Stomach (tissue), 19 donors: ENCODE measurements at places on chromosomes 7 and 10. TPM values are rescaled to one million over a fixed set of nuclear protein-coding genes. Genes with fewer than 3 reads are reported as not detected.
A peak's percentile ranks its signal among the peaks of the same experiment; 100 is the strongest.

The DYNC1I1 gene
- total RNA-seq: 5.5 TPM

The KCNH2 gene
- 5.9 TPM for total RNA-seq

The NAT16 gene
- total RNA-seq: not detected

The SFMBT2 gene
- total RNA-seq: 1.2 TPM

The RGS10 gene
- total RNA-seq: 12.3 TPM

The PNLIPRP2 gene
- not detected for total RNA-seq

The PNLIPRP1 gene
- total RNA-seq: not detected

The FAM241B gene
- total RNA-seq: not detected

The NSMCE4A gene
- total RNA-seq: 125 TPM

The OR6V1 gene
- not detected for total RNA-seq

The ASB13 gene
- total RNA-seq: 15.6 TPM

The CREB5 gene
- 0.89 TPM for total RNA-seq

- DNase-seq: no peak
Measured at GRCh38 chr10:90862908-90863514, 5.2 kb upstream of the HTR7 start.

GRCh38 chr10:80619036-80619435 lies 81.3 kb downstream of the SH2D4B start:
- DNase-seq: no peak

- no peak for DNase-seq
Measured at GRCh38 chr7:151707757-151708156, 169.2 kb downstream of the PRKAG2 start.

DNA sequence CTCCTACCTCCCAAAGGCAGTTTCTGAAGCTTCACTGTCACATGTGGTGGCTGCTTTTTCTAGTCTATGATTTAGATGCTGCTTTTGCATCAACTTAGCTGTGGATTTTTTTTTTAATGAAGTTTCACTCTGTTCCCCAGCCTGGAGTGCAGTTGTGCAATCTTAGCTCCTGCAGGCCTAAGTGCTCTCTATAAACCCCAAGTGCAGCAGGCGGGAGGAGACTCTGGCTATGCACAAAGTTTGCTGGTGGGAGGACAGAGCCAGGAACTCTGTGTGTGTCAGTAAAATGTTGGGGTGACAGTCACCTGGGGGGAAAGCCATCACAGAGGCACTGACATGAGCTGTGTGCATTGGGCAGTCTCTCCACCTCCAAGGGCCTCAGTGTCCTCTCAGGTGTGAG lies 138.8 kb upstream of the FAM20C start:
- DNase-seq: no peak

GRCh38 chr10:68362590-68362989 lies 29.9 kb upstream of the PBLD start:
- no peak for DNase-seq

DNA sequence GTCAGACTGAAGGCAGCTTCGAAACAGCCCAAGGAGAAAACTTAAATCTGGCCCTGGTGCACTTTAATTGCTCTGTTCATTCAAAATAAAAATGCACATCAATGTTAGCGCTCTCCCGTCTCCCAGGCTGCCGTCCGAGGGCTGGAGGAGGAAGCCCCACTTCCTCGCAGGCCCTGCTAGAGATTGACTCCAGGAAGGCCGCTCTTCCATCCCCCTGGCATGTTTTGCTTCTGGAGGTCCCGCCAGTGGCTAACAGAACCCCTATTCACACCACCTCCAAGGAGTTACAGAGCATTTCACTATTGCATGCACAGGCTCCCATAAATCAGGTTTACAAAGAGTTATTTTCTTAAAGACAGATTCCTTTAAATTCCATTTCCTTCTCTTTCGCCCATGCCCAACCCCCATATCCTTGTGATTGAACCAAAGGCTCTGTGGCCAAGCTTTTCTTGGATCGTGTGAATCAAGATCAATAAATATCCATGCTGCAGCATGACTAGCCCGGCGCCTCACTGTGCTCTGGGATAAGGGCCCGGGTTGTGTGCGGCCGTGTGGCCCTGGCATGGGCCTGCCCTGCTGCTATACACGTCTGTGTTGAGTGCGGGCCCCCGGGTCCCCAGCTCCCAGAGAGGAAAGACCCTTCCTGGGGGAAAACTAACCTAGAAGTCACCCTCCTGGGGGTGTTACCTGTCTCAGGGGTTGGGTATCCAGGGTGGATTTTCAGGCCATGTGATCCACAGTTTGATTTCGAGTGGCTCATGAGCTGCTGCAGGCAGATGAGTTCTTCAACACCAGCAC lies 118.7 kb upstream of the GDF10 start:
- no peak for DNase-seq

- no peak for DNase-seq
Measured at GRCh38 chr7:26388256-26388655, 96.6 kb downstream of the SNX10 start.

DNA sequence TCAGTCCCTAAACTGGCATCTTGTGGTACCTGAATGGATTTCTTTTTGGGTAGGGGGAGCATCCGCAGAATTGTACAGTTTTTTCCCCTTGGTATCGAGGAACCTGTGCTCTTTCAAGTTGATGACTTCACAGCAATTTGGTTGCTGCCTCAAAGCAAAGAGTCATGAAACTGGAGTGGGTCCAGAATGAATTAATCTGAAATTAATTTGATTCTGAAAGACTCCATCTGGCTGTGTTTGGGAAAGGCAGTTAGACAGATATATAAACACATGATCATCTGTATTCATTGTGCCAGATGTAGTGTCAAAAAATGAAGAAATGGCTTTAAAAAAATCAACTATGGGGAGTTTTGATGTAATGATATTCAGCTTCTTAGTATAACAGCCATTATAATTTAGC lies 136.1 kb downstream of the CELF2 start:
- no peak for DNase-seq

- DNase-seq: peak; percentile 67
Measured at GRCh38 chr10:86968271-86968993, at the start of gene ADIRF. Gene ADIRF, plus strand, starts transcription at chr10:86968482. Its CDS starts 63 bp downstream, at chr10:86968545.

- DNase-seq: peak; percentile 88
Measured at GRCh38 chr7:140810830-140811556, 113.7 kb downstream of the BRAF start.

GRCh38 chr7:14336256-14336655 lies 346.8 kb upstream of the ETV1 start:
- DNase-seq: no peak

DNA sequence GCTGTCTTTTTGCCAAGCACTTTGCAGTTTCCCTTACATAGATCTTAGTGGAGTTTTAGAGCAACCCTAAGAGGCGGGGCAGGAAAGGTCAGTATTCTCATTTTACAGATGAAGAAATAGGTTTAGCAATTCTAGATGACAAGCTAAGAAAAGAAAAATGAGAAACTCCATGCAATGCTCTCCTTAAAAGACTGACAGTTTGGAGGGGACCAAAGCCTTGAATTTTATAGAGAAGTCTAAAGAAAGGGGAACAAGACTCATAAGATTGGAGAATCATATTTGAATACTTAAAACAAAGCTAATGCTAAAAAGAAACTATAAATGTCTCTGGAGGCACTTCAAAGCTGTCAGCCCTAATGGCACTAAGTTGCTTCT lies 19.6 kb downstream of the CEP55 start:
- DNase-seq: no peak

DNA sequence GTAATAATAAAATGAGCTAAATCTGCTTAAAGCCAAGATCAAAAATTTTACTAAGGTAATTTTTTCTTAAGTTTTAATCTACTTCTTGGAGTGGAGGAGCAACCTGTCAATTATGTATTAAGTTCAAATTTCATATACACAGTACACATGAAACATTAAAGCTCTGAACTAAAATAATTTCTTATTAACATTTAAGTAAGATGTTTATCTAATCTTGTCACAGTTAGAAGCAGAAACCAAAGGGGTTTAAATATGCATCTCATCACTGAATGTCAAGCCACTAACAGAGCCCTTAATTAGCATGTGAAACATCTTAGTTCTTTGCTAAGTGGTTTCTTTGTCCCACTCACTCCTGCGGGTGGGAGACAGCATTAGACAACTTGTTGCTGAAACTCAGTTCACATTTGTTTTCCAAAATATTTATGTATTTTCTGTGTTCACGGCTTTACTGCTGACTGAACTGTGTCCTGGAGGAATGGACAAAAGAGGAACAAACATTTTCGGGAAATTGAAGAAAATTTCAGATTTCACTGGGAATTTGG lies 130.9 kb upstream of the MBL2 start:
- no peak for DNase-seq

DNA sequence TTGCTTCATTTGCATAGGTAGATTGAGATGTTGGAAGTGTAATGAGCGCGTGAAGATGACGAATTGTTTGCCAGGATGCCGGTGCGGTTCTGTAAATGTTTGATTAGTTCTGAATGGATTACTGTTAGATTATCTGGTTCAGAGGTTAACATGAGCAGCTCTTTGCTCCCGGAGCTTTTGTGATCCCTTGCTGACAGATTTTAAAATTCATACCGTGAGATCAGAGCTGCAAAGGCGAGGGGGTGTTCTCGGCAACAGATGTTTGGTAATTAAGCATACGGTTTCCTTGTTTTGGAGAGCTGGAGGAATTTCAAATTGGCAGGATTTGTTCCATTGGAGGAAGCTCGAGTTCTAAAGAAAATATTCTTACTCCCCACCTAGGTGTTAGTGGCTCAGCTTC lies 237.8 kb upstream of the GPR26 start:
- DNase-seq: peak; percentile 30

- DNase-seq: no peak
Measured at GRCh38 chr7:68407460-68407859, 1190.8 kb upstream of the AUTS2 start.

DNA sequence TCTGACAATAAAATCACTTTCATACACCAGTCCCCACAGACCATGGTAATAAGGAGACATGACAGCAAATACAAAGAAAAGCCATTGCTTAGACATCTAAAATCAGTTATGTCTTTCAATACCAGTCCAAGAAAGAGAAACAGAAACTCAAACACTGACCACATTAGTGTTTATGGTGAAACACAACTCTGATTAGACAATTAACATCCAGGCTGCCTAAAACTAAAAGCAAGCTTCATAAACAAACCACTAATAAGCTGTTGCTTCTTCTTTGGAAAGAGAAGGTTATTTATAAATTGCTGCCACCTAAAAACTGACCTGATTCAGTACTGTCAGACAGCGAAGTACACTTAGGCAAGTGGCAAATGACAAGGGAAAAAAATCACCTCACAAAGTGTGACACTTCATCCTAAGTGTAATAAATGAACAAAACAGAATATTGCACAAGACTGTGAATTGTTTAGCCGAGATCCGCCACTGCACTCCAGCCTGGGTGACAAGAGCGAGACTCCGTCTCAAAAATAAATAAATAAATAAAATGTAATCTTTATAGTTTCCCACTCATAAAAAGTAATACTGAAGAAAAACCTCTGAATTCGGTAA lies 277.4 kb downstream of the PARD3 start:
- DNase-seq: no peak

DNA sequence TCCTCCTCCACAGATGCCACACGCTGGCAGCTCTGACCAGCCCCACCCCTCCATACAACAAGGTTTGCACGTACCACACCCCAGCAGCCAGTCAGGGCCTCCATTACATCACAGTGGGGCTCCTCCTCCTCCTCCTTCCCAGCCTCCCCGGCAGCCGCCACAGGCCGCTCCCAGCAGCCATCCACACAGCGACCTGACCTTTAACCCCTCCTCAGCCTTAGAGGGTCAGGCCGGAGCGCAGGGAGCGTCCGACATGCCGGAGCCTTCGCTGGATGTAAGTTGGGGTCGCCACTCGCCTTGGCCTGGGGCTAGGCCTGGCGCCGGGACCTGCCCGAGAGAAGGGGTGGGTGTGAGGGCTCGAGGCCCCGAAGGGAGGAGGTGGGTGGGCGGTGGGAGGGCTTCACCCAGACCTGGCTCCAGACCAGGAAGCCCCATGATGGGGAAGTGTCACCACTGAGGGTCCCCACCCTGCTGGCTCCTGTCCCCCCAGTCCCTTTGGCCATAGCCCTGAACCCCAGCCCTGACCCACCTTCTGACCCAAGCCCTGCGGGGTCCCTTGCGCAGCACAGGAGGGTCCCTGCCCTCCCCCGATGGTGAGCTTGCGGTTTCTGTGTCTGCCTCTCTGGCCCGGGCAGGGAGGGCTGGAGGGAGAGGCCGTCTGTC lies 36.2 kb upstream of the PPIF start:
- DNase-seq: peak; percentile 82

DNA sequence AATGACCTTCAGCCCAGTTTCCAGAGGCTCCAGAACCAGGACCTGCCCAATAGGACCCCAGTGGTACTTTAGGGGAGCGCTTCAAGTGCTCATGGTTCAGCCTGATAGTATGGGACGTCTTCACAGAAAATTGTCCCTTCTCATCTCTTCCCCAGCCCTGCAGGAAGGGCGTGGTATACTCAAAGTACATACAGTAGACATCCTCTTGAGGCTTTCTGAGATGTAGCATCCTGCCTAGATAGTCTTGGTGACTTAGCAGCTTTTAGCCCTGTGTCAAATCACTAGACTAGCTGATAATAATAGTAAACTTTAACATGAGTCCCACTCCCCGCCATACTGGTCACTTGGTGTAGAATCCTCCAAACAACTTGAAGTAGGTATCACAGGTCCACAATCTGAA lies 193.2 kb downstream of the CYP26A1 start:
- no peak for DNase-seq

DNA sequence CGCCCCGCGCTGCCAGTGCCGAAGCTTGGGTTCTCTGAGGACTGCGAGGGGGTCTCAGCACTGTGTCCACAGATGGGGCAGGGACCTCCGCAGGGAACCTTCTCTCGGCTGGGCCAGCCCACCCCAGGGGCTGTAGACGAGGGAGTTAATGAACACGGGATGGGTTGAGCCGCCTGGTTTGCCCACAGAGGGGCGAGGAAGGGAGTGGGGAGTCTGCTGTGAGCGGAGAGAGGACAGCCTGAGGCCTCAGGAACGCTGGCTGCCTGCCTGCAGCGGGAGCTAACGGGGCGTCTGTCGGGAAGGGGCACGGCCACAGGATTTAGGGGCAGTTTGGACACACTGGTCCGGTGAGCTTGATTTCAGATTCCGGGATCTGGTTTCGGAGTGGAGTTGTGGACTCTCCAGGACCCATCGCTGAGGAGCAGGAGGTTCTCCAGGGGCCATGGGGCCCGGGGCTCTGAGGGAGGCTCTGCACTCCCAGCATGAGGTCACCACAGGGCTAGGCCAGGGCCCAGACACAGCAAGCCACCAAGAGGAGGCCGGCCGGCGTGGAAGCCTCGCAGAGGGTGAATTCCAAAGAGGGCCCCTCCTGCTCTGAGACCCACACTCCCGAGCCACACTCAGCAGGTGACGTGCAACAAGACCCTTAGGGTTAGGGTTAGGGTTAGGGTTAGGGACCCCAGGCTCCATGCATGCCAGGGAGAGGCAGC lies 19.0 kb upstream of the FAM20C start:
- DNase-seq: peak; percentile 53

DNA sequence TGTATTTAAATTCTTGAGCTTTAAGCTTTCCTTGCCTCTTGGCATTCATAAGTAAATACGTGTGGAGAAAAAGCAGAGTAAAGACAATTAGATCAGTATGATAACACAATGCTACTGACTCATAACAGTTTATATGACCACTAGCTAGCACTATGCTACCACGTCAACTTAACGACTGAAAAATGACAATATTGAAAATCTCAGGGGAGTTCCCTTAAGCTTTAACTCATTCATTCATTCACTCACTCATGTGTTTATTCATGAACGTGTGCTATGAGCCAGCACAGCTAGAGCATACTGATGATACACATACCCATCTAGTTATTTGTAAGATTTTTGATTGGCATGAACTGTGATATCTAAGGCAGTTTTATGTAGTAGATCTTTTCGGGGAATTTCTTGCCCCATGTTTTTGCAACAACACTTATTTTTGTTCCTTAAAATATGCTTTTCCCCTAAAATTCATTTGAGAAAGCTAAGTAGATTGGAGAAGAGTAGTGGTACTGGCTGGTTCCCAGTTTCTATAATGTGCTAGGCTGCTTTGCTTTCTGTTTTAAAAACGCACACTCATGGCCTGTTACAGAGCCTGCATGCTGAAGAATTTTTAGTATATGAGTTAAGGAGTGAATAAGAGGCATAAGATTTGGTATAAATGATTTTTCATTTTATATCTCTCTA lies 57.4 kb upstream of the ACBD5 start:
- DNase-seq: no peak
